ENCODE measurements at places on chromosomes 2 and 18.

DNA sequence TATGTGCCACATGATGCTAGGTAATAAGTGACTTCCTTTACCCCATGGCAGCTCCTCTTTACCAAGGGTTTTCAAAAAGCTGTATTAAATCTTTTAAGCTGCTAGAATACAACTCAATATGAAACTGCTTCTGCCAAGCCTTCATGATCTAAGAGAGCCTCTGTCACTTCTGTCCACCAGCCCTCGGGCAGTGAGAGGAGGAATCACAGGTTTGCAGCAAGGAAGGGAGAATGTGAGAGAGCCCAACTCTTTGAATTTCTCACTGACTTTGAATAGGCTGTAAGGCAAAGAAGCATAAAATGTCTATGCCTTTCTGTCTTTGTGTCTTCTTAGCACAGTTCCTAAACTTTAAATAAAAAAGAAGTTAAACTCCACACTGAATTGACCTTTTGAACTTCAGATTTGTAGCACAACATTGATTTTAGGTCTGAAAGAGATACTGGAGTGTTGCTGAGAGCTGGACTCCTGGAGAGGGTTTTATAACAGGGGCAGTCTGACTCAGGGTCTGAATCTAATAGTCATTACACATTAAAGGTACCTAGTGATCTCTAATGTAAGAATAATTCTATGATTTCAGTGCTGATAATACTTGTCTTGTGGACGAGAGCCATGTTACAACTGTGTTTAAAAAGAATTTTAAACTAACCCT lies 48.1 kb upstream of the SATB2 start:
- DNase-seq: no peak

DNA sequence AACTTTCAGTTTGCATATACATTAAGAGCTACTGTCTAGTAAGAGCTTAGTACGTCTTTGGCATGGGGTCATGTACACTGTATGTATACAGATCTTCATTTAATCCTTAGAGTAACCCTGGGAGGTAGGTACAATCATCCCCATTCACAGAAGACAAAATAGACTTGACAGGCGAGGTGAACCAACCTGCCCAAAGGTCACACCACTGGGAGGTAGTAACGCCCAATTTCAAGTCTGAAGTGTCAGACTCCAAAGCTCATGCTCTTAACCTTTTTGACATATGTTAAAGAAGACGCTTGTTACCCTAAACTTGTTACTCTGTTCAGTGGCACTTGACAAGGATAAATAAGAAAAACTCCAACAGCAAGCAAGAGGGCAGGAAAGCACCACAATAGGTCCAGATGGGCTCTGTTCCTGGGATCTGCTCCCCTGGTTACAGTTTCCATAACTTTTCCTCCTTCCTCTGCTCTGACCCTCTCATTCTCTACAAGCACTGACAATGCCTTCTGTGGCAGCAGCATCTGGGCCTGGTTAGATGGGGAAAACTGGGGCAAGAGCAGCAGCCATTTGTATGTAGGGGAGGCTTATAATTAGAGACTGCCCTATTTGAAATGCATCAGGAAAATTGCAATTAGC lies 64.7 kb upstream of the SERTAD2 start:
- no peak for DNase-seq

GRCh38 chr2:108923736-108924579 lies 65.1 kb downstream of the EDAR start:
- no peak for DNase-seq

DNA sequence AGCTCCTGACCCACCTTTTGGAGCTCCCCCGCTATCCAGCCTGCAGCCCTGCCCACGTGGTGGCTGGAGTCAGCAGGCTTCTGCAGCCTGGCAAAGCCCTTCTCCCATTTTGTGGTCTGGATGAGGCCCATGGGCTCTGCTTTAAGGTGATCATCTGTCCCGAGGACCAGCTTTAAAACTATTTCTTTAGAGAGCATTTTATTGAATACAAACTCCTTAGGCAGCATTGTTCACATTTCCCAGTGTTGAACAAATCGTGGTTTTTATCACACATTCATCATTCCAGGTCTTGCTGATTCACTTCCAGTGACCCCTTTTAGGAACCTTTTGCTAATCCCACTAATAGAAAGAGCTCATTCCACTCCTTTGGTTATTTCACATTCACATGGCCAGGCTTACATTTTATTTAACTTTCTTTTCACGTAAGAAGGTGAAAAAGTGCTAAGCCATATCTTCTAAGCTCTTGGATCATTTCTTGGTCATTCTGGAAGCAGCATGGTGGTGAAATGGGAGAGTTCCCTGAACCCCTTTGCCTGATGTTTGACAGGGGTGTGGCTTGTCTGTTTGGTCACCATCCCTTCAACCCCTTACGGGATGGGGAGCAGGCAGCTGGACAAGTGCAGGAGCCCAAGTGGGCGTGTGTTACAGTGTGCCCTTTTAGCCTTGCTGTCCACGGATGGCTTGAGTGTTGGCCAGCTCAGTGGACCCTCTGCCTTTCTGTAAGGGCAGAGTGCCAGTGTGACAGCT lies 80.4 kb upstream of the RAPGEF4 start:
- DNase-seq: no peak

DNA sequence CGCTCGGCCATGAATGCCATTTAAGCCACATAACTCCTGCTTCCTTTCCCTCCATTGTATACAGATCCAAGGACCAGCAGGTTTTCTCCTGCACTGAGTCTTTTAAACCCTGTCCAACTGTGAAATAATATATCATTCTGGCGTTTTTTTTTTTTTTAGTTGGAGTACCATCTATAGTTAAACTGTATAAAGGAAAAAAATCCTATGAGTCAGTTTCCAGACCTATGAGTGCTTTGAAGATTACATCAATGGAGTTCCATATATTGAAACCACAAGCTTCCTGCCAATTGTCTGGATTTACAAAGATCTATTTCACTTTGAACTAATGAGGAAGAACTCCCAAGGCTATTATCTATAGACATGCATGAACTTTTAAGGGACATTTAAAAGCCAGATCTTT lies 2.4 kb upstream of the MALT1 start:
- DNase-seq: no peak

GRCh38 chr2:5839550-5839949 lies 147.4 kb downstream of the SOX11 start:
- no peak for DNase-seq
